Activated naive CD8-positive, alpha-beta T cell treated with anti-CD3 and anti-CD28 coated beads for 36 hours (primary cell): ENCODE measurements at places on chromosomes 11 and 22. TPM values are rescaled to one million over a fixed set of nuclear protein-coding genes. Genes with fewer than 3 reads are reported as not detected.

- no peak for DNase-seq
- H3K27me3 ChIP-seq, result no peaks in the 10 kb centered on the region
- H3K27ac ChIP-seq, result no peak overlapping the region
- H3K4me3 ChIP-seq, result no peak overlapping the region
- peaks cover 11% of the 10 kb centered on the region for H3K4me1 ChIP-seq
These were observed 49.8 kb downstream of the ARHGAP8 start for GRCh38 chr22:44802071-44802700.

DNA sequence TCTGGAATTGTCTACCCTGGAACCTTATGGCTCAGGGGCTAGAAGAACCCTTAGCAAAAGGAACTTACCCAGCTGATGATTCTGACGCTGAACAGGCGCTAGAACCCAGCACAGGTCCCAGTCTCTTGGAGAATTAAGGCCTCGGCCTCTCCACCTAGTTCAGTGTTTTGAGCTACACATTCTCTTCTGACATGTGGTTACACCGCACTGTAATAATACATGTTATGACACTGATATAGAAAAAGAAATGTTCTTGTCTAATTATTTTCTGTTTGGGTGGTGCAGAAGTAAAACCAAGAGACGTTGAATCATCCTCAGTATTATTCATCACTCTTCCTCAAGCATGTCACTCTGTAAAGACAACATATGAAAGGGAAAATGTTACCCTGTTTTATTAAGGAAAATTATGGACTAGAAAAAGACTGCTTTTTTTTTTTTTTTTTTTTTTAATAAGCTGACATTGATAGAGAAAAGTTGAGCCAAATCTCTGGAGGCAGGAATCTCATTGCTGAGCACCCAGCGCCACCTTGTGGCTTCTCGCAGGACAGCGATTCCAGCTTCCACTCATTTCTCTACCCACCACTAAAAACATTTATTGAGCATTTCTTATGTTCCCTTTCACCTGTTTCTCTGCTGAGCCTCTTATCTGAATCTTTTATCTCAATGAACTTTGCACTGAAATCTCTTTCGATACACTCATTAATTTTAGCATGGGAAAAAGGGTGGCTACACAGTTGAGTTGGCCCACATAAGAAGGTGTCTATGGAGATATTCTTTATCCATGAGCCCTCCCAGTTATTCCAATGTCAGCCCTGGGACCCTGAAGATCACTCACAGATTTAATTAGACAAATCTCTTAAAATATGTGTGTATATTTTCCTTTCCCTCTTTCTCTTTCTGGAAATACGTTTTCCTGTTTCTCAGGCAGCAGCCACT is 12.6 kb upstream of the APLNR start:
- no peaks in the 10 kb centered on the region for H3K4me1 ChIP-seq
- peak; percentile 43 for DNase-seq
- no peak overlapping the region for H3K4me3 ChIP-seq
- H3K27ac ChIP-seq, result no peak overlapping the region

GRCh38 chr11:69479591-69480271 is 1.7 kb upstream of the LINC01488 start:
- no peak overlapping the region for H3K27ac ChIP-seq
- no peak overlapping the region for H3K4me3 ChIP-seq
- DNase-seq, result no peak
- H3K36me3 ChIP-seq, result no peaks in the 10 kb centered on the region
- no peaks in the 10 kb centered on the region for H3K27me3 ChIP-seq

- H3K27me3 ChIP-seq, result no peaks in the 10 kb centered on the region
- H3K4me3 ChIP-seq, result no peak overlapping the region
- H3K27ac ChIP-seq, result no peak overlapping the region
- H3K36me3 ChIP-seq, result peaks cover 2% of the 10 kb centered on the region
These were observed 47.7 kb upstream of the PPP6R3 start for GRCh38 chr11:68412593-68413475.

- H3K27me3 ChIP-seq, result no peaks in the 10 kb centered on the region
- no peaks in the 10 kb centered on the region for H3K4me1 ChIP-seq
- no peaks in the 10 kb centered on the region for H3K36me3 ChIP-seq
- H3K4me3 ChIP-seq, result no peak overlapping the region
- DNase-seq, result no peak
- no peak overlapping the region for H3K27ac ChIP-seq
These were observed 134.5 kb upstream of the NAV2 start for GRCh38 chr11:19577976-19578619.

DNA sequence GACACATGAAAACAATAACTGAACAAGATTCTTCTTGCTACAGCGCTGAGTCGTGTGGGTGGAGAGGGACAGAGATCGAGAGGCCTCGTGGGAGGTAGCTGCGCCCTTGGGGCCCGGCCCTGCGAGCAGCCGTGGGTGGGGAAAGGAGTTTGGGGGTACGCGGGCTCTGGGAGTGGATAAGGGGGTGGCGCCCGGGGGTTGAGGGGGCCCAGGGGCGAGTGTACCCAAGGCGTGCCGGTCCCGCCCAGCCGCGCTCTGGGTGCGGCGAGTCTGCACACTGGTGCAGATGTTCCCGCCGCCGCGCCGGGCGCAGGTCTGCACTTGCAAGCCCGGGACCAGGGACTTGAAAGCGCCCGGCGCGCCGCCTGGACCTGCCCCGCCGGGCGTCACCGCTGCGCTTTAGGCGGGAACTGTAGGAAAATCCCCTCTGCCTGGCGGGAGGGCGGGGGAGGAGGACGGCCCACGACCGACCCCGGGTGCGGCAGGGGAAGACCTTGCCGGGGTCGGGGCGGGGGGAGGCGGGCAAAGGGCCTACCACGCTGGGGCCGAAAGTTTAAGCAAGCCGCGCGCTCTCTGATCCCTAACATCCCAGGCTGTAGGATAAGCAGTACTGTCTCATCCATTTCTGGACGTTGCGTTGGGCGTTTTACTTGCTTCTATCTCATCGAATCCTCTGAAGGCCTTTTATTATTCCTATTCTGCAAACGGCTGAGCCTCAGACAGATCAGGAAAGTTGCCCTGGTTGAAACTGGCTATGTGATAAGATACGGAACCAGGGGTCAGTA is 1.4 kb upstream of the KREMEN1 start:
- DNase-seq, result peak; percentile 59
- peak overlapping the region; percentile 71 for H3K4me3 ChIP-seq
- H3K27me3 ChIP-seq, result peaks cover 72% of the 10 kb centered on the region
- peaks cover 23% of the 10 kb centered on the region for H3K4me1 ChIP-seq
- H3K36me3 ChIP-seq, result no peaks in the 10 kb centered on the region
- no peak overlapping the region for H3K27ac ChIP-seq

GRCh38 chr11:67562963-67563704 is 20.5 kb upstream of the GSTP1 start:
- H3K27ac ChIP-seq, result no peak overlapping the region
- H3K27me3 ChIP-seq, result peaks cover 12% of the 10 kb centered on the region
- H3K4me1 ChIP-seq, result peaks cover 11% of the 10 kb centered on the region
- H3K36me3 ChIP-seq, result peaks cover 1% of the 10 kb centered on the region

- no peaks in the 10 kb centered on the region for H3K4me1 ChIP-seq
- no peak overlapping the region for H3K27ac ChIP-seq
- no peaks in the 10 kb centered on the region for H3K36me3 ChIP-seq
- no peak for DNase-seq
These were observed 636.8 kb upstream of the CCDC179 start for GRCh38 chr11:23497040-23497439.

GRCh38 chr11:19433367-19433766 is 192.6 kb upstream of the E2F8 start:
- H3K4me1 ChIP-seq, result no peaks in the 10 kb centered on the region
- DNase-seq, result no peak
- no peak overlapping the region for H3K27ac ChIP-seq
- H3K27me3 ChIP-seq, result peaks cover 34% of the 10 kb centered on the region

GRCh38 chr11:116882386-116882785 is 45.0 kb upstream of the APOA1 start:
- H3K4me1 ChIP-seq, result peaks cover 17% of the 10 kb centered on the region
- H3K27me3 ChIP-seq, result no peaks in the 10 kb centered on the region
- DNase-seq, result no peak
- peaks cover 3% of the 10 kb centered on the region for H3K36me3 ChIP-seq

- peaks cover 11% of the 10 kb centered on the region for H3K36me3 ChIP-seq
- H3K27me3 ChIP-seq, result no peaks in the 10 kb centered on the region
- H3K4me1 ChIP-seq, result no peaks in the 10 kb centered on the region
- H3K4me3 ChIP-seq, result no peak overlapping the region
These were observed 30.0 kb upstream of the ARHGAP32 start for GRCh38 chr11:129222158-129222557.

GRCh38 chr11:103832762-103833161 is 203.7 kb upstream of the DDI1 start:
- H3K27me3 ChIP-seq, result no peaks in the 10 kb centered on the region
- H3K4me3 ChIP-seq, result no peak overlapping the region
- H3K27ac ChIP-seq, result no peak overlapping the region
- no peaks in the 10 kb centered on the region for H3K4me1 ChIP-seq
- no peak for DNase-seq

- H3K4me3 ChIP-seq, result no peak overlapping the region
- H3K27ac ChIP-seq, result no peak overlapping the region
- DNase-seq, result no peak
- peaks cover 14% of the 10 kb centered on the region for H3K4me1 ChIP-seq
- H3K36me3 ChIP-seq, result no peaks in the 10 kb centered on the region
- peaks cover 8% of the 10 kb centered on the region for H3K27me3 ChIP-seq
These were observed 4.0 kb downstream of the JAM3 start for GRCh38 chr11:134072844-134073243.

DNA sequence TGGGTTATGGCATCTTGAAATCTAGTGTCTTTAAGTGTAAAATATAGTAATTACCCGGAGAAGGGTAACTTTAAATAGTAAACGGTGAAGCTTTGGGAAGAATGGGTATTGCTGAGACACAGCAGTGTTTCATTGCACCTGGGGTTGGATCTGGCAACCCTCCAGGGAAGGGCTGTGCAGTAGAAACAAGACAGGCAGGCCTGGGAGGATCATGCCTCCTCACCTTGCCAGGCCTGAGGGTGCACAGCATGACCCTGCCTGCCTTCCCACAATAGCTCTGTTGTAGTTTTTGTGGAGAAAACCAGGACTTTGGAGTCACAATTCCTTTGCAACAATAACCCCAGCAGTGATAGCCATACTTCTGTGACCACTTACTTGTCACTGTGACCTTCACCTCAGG is 64.6 kb upstream of the ADSL start:
- H3K27me3 ChIP-seq, result no peaks in the 10 kb centered on the region
- H3K4me3 ChIP-seq, result no peak overlapping the region
- DNase-seq, result no peak
- peaks cover 35% of the 10 kb centered on the region for H3K36me3 ChIP-seq

DNA sequence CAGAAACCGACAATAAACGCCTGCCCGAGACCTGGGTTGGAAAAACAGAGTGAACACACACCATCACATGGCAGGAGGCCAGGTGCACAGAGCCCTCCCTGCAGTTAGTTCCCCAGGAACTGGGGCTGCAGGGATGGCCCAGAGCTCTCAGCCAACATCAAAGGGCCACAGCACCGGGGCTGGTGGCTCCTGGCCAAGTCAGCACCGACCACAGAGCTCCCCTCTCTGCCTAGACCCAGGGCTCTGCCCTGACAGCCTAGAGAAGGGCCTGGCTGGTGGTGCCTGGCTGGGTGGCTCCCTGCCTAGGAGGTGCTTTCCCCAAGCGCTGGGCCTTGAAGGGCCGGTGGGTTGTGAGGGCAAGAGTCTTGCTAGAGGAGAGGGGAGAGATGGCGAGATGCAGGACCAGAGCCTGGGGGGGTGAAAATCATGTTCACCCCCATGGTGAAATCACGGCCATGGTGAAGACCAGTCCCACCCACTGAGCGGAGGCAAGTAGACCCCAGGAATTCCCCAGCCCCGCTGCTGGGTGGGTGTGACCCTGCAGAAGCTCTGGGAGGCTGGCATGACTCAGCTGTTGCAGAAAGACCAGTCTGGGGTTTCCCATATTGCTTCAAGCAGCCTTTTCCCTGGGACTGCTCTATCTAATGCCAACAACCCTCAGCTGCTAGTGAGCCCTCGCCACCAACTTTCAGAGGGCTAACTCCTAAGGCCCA is 7.2 kb upstream of the BID start:
- peak overlapping the region; percentile 57 for H3K27ac ChIP-seq
- H3K27me3 ChIP-seq, result no peaks in the 10 kb centered on the region
- peaks cover 50% of the 10 kb centered on the region for H3K4me1 ChIP-seq

- H3K4me3 ChIP-seq, result no peak overlapping the region
- no peaks in the 10 kb centered on the region for H3K27me3 ChIP-seq
- no peak overlapping the region for H3K27ac ChIP-seq
- peaks cover 5% of the 10 kb centered on the region for H3K36me3 ChIP-seq
- DNase-seq, result no peak
These were observed 22.6 kb upstream of the SERPIND1 start for GRCh38 chr22:20751185-20751851.

- H3K27me3 ChIP-seq, result no peaks in the 10 kb centered on the region
- no peak for DNase-seq
- H3K4me1 ChIP-seq, result no peaks in the 10 kb centered on the region
- no peak overlapping the region for H3K4me3 ChIP-seq
These were observed 266.3 kb downstream of the DDX10 start for GRCh38 chr11:108931168-108931567.

GRCh38 chr11:6617315-6617781 is 1.9 kb downstream of the TPP1 start:
- H3K4me1 ChIP-seq, result peaks cover 4% of the 10 kb centered on the region
- no peak for DNase-seq
- H3K27me3 ChIP-seq, result no peaks in the 10 kb centered on the region
- no peak overlapping the region for H3K27ac ChIP-seq
- peaks cover 8% of the 10 kb centered on the region for H3K36me3 ChIP-seq

DNA sequence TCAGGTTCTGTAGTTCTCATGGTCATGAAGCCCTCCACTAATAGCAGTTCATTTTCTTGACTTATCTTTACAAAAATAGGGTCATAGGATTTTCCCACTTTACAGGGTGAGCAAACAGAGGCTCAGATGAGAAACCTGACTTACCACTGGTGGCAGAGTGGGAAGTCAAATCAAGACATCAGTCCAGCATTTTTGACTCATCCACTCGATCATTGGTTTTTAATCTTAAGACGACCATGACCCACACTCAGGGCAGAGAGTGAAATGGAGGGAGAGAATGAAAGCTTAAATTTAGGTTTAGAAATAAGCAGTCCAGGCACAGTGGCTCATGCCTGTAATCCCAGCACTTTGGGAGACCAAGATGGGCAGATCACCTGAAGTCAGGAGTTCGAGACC is 42.1 kb downstream of the RTL6 start:
- H3K4me3 ChIP-seq, result peak overlapping the region; percentile 44
- peak overlapping the region; percentile 96 for H3K27ac ChIP-seq
- H3K4me1 ChIP-seq, result peaks cover 37% of the 10 kb centered on the region
- no peaks in the 10 kb centered on the region for H3K27me3 ChIP-seq
- H3K36me3 ChIP-seq, result peaks cover 9% of the 10 kb centered on the region

- H3K4me1 ChIP-seq, result no peaks in the 10 kb centered on the region
- H3K4me3 ChIP-seq, result no peak overlapping the region
- no peaks in the 10 kb centered on the region for H3K27me3 ChIP-seq
- no peak overlapping the region for H3K27ac ChIP-seq
- no peak for DNase-seq
- no peaks in the 10 kb centered on the region for H3K36me3 ChIP-seq
These were observed 430.4 kb downstream of the TBC1D22A start for GRCh38 chr22:47192651-47193437.

The CRACR2B gene
- 1.1 TPM for total RNA-seq

The RAB3IL1 gene
- total RNA-seq, result not detected

The KRTAP5-10 gene
- not detected for total RNA-seq

The GAS2 gene
- 1.9 TPM for total RNA-seq

The BIK gene
- 2.2 TPM for total RNA-seq

The PKDREJ gene
- not detected for total RNA-seq

The SRPRA gene
- 158 TPM for total RNA-seq

The DUSP8 gene
- total RNA-seq, result 2.1 TPM

The MEI1 gene
- total RNA-seq, result 28.8 TPM

The UBQLNL gene
- 0.19 TPM for total RNA-seq
